ENCODE measurements at places on chromosomes 1 and 21.

- DNase-seq, result no peak
Measured at GRCh38 chr1:221720545-221720944, 21.3 kb downstream of the DUSP10 start.

GRCh38 chr1:21205416-21205815 lies 28.7 kb upstream of the EIF4G3 start:
- DNase-seq, result no peak

DNA sequence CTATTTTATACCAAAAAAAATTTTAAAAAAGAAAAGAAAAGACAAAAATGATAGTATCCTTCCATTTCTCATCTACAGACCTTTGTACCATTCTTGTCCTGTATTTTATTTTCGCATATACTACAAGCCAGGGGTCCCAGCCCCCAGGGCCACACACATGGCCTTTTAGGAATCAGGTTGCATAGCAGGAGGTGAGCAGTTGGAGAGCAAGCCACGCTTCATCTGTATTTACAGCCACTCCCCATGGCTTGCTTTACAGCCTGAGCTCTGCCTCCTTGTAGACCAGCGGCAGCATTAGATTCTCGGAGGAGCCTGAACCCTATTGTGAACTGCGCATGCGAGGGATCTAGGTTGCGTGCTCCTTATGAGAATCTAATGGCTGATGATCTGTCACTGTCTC lies 39.8 kb downstream of the RASSF5 start:
- DNase-seq, result no peak

DNA sequence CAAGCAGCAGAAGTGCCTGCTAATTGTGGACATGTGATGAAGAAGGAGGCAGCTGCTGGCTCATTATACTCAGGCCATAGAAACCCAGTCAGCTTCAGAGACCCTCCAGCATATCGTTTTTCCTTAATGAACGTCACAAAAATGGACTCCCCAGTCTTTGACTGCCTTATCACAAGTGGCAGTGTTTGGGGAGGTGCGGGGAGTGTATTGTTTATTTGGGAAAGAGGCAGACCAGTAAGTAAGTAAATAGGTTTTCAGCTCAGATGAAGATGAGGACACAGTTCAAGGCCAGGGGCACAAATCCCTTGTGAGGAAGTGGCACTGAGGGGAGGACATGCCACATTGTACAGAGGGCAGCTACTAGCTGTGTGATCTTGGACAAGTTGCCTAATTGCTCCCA lies 43.5 kb upstream of the NRDC start:
- DNase-seq, result no peak

DNA sequence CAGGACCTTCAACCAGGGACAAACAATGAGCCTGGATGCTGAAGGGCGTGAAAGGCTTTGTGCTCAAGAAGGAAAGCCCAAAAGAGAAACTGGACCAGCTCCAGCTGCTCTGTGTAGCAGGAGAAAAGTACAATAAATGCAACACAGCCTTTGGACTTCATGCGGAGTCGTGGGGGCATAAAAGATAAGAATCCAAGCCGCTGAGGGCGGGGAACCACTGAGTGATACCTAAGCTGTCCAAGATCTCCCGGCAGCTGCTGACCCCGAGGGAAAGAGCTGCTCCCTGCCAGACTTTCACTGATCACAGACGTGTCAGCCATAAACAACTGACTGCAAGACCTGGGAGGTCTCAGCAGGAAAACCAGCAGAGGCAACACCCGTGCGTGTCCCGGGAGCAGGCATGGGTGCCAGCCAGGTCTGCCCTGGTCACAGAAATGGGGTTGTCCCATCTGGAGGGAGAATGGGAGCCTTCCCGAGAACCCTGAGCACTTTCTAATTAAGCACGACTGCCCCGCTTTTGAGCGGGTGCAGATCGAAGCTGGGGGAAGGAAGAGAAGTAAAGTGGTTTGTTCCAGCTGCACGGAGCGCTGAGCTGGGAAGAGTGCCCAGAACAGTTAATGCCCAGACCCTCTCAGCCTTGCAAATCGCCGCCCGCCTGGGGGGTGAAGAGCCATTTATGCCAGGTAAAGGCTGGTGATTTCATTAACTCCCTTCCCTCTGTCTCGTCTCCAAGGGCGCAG lies 68.3 kb upstream of the TARDBP start:
- DNase-seq, result peak; percentile 51

DNA sequence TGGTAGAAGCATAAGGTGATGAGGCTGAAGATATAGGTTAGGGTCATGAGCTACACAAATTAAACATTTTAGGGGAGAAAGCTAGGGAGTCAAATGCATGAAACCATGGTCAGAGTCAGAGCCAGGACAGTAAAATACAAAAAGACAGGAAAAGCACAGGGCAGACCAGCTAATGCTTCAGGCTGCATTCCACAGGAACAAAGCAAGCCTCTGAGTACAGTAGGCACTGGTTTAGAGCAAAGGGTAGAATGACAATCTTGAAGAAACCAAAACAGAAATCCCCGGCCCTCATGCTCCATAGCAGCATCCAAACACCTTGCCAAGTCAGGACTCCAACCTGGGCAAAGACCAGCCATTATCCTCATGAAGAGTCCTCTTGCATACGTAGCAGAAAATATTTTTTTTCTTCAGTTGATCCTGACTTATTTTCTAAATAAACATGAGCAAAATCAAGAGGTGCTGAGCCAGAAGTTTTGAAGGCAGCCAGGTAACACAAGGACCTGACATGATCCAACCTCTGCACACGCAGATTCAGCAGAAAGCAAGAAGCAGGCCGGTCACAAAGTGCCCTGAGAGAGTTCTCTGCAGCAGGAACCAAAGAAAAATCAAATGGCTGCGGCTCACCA lies 273.1 kb downstream of the TTLL7 start:
- DNase-seq, result no peak

DNA sequence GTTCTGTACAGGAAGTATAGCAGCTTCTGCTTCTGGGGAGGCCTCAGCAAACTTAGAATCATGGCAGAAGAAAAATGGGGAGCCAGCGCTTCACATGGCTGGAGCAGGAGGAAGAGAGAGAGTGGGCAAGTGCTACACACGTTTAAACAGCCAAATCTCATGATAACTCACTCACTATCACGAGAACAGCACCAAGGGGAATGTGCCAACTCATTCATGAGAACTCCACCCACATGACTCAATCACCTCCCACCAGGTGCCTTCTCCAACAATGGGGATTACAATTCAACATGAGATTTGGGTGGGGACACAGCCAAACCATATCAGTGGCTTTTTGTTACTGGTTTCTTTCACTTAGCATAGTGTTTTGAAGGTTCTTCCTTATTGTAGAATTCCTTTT lies 138.6 kb downstream of the SYT14 start:
- no peak for DNase-seq

DNA sequence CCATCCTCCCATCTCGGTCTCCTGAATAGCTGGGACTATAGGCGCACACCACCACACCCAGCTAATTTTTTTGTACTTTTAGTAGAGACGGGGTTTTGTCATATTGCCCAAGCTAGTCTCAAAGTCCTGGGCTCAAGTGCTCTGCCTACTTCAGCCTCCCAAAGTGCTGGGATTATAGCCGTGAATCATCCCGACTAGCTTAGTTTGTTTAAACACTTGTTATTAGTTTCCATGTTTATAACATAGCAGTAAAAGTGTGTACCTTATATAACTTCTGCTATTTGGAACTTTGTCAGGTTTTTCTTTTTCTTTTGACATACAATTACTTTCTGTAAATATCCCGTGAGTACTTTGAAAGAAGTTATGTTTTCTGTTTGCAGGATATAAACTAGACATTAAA lies 60.6 kb upstream of the C1orf21 start:
- DNase-seq, result no peak

- DNase-seq, result no peak
Measured at GRCh38 chr1:39360731-39361130, 130.7 kb upstream of the BMP8A start.

DNA sequence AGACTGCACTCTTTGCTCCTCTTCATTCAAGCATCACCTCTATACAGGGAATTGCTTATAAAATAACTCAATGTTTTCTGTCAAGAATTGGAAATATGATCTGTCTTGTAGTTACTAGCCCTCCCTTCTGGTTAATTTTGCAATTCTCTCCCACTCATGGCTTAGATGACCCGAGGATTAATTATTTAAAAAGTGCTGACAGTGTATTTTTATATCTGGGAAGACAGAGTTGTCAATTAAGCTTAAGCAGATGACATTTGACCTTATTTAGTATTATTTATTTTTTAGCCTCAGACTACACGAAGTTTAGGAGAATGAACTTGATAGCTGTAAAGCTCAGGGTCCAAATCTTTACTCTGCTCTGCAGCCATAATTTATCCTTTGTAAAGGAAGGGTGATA lies 538.5 kb downstream of the NEGR1 start:
- no peak for DNase-seq

GRCh38 chr1:199684686-199685273 lies 342.7 kb upstream of the NR5A2 start:
- no peak for DNase-seq

DNA sequence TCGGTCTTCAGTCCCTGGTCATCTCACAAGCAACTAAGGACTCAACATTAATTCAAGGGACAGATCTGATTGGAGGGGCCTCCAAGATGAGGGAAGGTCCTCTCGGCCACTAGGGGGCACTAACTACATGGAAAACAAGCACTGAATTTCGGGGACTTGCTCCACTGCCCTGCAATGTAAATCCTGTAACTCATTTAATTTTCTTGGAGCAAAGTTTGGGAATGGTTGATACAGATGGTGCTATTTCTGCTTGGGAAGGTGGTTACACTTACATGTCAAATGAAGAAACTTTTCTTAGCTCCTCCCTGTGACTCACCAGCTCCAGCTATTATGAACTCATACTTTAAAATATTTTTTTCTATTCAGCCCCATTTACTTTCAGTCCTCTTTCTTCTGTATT lies 97.4 kb upstream of the KCNJ15 start:
- DNase-seq, result peak; percentile 62

DNA sequence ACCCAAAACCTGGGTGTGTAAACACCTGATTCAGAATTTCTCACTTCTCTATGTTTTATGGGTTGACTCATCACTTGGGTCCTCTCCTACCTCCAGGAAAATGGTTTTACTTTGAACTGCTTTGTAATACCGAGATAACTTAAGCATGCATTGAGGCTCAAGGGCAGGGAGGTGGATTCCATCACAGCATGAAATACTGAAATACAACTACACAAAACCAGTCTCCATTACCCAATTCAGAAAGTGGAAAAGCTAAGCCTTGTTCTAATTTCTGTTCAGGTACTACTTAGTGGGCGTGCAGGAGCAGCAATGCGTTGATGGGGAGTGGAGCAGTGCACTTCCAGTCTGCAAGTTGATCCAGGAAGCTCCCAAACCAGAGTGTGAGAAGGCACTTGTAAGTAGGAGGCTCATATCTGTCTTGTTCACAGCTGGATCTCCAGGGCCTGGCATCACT lies 6.1 kb upstream of the C4BPA start:
- no peak for DNase-seq
